ENCODE measurements at places on chromosomes 6 and 20.

DNA sequence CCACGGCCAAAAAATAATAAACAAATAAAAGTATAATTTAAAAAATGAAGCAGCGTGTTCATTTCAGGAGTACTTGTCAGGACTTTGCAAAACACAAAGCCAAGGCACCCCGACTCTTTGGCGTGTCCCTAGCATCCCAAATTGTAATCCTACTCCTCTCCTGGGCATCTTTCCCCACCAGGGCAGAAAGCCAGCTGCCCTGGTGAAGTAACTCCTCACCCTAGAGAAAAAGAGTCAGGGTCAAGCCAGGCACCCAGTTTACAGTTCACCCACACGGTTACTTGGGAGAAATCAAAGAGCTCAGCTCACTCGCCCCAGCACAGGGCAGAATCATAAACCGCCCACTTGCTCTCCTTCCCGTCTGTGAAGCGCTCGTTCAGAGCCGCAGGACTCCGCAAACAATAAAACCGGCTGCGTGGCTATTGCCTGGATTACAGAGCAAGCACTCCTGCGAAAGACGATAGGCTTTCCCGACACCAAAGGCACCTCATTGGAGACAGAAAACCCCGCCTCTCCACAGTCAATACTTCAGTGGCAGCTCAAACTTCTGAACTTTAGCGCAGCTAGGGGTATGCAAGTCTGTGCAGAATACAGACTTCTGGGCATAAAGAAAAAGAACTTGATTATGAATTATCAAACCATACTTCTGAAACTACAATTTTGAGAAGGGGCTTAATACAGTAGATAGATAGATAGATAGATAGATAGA, 73.0 kb upstream of the NHSL1 start:
- DNase-seq = no peak

DNA sequence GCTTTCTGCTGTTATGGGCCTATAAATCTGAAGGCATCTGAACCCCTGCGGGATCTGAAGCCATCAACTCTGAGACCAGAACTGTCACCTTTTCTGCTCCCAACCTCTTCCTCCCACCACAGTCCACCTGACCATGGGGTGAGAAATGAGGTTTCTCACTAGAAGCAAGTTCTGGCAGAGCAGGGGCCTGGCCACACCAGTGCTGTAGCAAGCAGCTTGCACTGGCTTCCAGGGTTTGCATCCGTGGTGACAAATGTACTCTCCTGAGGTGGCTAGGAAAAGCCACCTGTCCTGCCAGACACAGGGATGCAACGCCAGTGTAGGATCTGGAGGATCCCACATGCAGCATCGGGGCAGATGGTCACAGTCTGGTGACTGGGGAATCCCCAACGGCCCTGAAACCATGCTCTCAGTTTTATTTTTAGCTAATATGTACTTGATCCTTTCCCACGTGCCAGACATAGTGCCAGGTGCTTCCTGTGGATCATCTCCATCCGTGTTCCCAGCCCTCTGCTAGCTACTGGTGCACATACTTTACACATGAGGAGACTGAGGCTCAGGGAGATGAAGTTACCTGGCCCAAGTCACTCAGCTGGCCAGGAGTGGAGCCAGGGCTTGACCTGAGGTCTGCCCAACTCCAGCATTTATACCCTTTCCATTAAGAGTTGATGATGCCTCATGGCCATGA, 122.1 kb upstream of the SPACA1 start:
- DNase-seq = no peak

DNA sequence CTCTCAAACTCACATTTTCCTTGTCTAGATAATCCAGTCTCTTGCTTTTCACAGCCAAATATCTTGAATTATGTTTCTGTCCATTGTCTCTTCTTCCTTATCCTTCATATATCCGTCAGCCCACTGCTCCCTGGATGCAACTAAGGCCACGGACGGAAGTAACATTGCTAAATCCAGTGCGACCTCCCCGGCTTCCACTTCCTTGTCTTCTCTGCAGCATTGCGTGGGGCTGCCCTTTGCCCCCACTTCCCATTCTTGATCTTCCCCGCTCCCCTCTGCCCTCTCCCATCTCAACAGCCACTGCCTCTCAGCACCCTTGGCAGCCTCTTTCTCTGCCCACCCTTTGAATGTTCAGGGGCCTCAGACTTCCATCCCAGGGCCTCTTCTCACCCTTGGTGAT, 190.4 kb upstream of the UST start:
- no peak for DNase-seq

- DNase-seq = no peak
Observed at GRCh38 chr6:45074439-45074838, 253.7 kb upstream of the RUNX2 start.

DNA sequence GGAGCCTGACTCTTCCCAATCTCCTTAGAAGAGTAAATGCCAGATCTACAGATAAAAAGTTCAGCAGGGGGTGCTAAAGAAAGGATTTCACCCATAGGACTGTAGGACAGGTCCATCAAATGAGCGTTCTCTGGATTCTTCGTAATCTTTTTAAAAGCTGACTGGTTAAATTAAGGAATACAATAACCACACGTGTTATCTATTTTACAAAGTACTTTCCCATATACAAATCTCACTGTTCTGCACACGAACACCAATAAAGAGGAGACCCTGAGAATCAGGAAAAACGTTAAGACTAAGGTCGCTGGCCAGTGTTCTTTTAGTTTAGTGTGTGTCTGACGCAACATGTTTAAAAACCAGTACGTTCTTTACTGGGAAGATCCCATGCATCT, 542 bp downstream of the TUBE1 start:
- no peak for DNase-seq

DNA sequence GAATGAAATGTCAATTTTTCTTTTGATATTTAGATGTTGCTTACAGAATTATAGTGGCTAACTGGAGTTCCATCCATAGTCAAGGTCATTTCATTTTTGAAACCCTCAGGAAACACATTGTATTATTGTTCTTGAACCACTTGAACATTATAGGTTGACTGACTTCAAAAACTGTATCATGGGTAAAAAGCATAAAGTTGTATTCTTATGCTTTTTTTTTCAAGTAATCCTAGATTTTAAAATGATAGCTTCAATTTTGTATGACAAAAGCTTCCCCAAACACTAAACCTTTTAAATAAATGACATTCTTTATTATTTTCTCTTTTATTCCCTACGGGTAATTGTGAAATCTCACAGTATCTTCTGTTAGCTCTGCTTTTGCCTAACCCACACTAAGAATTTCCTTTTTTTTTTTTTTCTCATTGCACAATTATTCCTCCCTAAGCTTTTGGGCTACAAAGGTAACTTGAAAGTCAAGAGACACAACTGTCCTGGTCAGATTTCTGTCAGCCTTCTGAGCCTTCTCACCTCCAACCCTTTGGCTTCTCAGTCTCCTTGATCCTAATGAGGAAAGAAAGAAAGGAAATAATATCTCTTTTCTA, 36.9 kb upstream of the LAMA4 start:
- DNase-seq = no peak
